Esophagus squamous epithelium (tissue), 5 donors: ENCODE measurements at places on chromosomes 2 and 18.

GRCh38 chr18:24530630-24531111 is 70.2 kb downstream of the HRH4 start:
- no peak for DNase-seq

DNA sequence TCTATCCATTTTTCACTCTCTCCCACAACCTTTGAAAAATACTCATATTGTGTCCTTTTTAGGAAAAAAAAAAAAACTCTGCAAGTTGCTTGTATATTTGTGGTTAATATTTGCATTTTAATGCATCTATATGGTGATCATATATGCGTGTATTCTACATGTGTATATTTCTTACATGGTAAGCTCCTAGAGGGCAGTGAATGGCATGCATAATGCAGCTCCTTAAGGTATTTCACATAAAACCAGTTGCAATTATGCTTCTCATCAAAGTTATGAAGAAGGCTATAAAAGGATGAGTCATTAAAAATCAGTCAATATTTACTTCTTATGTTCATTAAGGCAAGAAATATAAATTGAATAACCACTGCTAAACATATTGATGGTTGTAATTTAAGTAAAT is 100.8 kb downstream of the LRP1B start:
- DNase-seq, result no peak

DNA sequence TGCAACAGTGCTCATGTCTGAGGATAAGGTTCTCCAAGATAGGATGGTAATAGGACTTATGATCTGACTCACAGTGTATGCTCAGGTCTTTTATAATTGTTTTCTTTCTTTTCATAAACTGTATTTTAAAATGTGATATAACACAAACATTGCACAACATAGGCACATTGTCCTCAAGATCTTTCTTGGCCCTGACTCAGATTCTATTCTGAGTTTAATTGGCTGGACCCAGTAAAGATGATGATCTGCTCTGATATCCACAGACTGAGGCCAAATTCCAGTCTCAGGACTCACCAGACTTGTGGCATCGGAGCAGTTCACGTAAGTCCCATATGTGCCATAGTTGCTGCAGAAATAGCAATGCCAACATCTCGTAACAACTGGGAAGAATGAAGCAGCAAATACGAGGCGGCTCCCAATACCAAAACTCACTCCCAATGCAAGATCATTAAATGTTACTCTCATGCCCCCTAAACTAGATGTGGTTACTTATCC is 448.9 kb upstream of the SLC14A2 start:
- DNase-seq, result no peak

DNA sequence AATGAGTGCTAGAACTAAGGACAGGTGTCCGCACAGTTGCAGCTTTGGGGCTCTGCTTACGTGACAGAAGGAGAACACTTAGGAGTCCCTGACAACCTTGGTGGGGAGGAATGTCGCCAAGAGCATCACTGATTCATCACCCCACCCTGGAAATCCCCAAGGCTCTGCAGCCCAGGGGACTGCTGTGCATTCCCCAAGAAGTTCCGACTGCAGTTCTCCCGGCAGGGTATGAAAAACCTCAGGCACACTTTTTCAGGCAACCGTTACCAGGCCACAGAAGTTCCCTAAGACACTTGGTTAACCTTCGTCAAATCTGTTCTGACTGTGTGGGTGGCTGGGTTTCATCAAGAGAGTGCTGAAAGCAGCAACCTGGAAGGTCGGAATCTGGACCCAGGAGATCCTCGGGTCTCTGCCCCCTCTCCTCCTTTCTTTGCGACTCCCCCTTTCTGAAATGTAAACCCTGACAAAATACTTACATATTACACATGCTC is 192.1 kb upstream of the CXCR4 start:
- DNase-seq, result no peak

- DNase-seq, result no peak
These were observed 134.6 kb downstream of the TMEFF2 start for GRCh38 chr2:192060161-192060560.

GRCh38 chr2:197949224-197949623 is 144.8 kb downstream of the PLCL1 start:
- no peak for DNase-seq

DNA sequence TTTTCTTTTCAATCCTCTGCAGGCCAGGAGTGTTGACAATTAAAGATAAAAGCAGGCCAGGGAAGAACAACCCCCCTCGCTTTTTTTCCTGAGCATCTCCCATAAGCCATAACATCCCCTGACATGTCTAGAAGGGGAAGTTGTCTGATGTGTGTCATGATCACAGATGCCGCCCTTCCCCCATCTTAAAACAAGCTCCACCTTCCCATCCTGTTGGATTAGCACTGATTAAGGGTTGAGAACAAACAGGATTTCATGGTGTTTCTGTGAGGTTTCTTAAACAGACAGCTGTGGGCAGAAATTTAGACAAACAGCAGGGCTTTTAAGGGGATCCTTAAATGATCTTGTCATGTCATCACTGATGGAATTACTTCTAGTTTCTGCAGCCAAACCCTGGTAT is 59.4 kb upstream of the UPP2 start:
- no peak for DNase-seq

GRCh38 chr18:45540125-45540524 is 75.2 kb upstream of the SLC14A2 start:
- no peak for DNase-seq

- DNase-seq, result no peak
These were observed 19.1 kb downstream of the MTCL1 start for GRCh38 chr18:8724452-8724851.

DNA sequence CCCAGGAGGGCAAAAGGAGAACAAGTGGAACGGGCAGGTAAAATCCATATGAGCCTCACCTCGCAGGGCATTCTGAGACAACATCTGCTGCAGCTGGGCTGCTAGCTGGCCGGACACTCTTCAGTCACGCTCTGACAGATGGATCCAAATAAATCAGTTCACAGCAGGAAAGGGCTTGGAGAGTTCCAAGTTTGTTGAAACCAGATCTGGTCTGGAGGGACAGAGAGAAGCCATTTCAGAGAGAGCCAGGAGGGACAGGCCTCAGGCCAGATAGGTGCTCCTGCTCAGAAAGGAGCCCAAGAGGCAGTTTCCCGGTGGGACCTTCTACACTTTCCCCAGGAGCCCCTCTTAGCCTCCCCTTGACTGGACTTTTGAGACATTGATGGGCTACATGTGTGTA is 28.2 kb upstream of the TNP1 start:
- DNase-seq, result no peak

- DNase-seq, result no peak
These were observed 1.0 kb downstream of the CNNM3 start for GRCh38 chr2:96816836-96817702.

DNA sequence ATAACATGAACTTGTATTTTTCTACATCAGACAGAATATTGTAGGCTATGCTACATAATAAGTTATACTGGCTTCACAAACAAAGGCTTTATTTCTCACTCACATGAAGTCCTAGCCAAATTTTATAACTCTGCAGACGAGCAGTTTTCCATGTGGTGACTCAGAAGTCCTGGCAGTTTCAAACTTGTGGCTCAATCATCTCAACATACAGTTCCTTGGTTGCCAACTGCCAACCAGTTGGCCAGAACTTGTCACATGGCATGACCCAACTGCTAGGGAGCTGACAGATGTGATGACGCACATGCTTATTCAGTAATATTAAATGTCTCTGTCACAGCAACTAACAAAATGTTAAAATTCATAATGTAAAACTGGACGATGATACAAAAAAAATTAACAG is 63.8 kb upstream of the ZC3H15 start:
- no peak for DNase-seq

- no peak for DNase-seq
These were observed 54.3 kb downstream of the RNF144A start for GRCh38 chr2:6971502-6971901.

DNA sequence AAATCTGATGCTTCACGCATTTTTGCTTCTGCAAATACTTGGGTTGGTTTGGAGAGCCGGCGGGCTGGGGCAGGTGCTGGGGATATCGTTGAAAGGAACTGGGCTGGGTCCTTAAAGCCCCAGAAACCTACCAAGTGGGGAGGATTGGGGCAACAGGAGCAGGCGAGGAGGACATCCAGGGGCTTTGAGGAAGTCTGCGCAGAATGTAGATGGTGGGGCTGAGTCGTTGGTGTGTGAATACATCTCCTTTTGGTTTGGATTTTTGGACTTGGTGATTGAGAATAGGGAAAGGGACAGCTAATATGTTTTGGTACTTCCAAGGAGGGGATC is 1.1 kb downstream of the DCC start:
- no peak for DNase-seq

DNA sequence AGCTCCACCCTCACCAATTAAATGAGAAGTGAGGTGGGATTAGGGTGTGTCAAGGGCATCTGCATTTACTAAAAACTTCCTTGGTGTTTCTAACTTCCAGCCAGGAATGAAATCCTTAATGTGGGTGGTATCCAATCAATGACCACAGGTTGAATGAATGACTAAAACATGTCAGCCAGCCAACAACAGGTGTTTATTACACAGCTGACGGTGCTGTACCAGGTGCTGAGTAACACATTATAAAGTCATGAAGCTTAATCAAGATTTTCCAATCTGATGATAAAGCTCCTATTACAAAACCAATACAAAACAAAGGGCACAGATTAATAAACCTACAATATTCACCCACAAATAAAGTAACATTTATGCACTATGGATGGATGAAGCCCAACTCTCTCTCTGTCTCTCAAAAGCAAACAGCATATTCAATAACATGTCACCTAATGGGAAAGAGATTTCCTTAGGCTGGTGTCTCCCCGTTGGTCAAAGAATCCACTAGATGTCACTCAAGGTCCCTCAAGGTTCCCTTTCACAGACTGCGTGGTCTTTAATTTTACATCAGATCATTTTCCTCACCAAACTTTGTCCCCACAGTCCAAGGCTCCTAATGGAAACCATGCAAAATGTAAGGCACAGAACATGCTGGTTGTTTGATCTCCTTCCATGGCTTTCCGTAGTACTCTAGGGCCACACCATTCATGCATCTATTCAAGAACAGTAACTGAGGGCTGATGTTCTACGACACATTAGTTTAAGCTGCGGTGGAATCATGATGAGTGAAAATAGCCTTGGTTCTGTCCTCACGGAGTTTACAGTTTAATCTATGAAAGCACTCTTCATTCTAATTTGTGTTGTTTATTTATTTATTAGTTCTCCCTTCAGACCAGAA is 6.4 kb upstream of the PTPN4 start:
- no peak for DNase-seq

DNA sequence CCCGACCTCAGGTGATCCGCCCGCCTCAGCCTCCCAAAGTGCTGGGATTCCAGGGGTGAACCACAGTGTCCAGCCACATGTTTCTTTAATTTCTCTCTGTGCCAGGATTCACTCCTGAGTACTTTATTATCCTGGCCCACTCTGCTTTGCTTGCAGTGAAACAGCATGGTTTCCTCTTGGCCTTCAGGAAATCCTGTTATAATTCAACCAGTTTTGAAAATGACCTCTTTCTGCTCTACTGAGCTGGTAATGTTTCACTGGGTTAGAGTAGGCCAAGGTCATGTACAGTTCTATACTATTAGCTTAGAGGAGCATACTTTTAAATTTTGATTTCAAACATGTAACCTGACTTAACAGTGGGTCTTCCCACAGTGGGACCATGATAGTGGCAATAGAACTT is 90.6 kb upstream of the PELI1 start:
- DNase-seq, result no peak

DNA sequence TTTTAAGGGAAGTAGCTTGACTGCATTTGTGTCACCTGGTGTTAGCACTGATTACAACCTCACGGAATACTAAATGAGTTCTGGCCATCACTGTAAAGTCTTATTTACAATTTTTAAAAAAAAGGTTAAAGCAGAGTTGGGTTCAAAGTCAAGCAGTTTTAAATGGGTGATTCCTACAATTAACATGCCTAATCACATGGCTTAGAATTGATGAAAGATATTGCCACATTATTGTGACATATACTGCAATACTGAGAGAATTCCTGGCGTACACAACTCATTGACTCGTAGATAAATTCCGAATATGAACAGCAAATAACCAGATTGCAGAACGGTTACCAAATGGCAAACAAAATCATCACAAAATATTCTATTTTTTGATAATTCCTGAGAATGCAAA is 34.2 kb downstream of the ROCK2 start:
- no peak for DNase-seq

GRCh38 chr2:43764086-43764705 is 9.6 kb upstream of the DYNC2LI1 start:
- DNase-seq, result no peak

DNA sequence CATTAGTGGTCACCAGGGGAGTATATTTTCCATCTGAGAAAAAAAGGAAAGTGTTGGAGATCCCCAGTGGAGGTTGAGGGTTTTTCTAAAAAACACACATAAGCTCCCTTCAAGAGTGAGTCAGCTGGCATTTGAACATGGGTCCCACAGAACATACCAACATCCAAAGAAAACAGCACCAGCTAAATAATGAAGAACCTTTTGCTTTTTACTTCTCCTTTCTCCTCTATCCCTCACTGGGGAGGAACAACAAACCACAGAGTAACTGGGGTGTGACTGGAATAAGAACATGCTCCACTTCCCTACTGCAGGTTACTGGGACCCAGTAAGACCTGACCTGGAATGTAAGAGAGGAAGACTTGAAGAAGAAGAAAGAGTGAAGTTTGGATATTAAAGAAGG is 56.5 kb upstream of the RAPH1 start:
- DNase-seq, result no peak

GRCh38 chr2:224077773-224078507 is 38.9 kb upstream of the SERPINE2 start:
- DNase-seq, result no peak

GRCh38 chr2:151857650-151858049 is 29.4 kb upstream of the ARL5A start:
- DNase-seq, result no peak

DNA sequence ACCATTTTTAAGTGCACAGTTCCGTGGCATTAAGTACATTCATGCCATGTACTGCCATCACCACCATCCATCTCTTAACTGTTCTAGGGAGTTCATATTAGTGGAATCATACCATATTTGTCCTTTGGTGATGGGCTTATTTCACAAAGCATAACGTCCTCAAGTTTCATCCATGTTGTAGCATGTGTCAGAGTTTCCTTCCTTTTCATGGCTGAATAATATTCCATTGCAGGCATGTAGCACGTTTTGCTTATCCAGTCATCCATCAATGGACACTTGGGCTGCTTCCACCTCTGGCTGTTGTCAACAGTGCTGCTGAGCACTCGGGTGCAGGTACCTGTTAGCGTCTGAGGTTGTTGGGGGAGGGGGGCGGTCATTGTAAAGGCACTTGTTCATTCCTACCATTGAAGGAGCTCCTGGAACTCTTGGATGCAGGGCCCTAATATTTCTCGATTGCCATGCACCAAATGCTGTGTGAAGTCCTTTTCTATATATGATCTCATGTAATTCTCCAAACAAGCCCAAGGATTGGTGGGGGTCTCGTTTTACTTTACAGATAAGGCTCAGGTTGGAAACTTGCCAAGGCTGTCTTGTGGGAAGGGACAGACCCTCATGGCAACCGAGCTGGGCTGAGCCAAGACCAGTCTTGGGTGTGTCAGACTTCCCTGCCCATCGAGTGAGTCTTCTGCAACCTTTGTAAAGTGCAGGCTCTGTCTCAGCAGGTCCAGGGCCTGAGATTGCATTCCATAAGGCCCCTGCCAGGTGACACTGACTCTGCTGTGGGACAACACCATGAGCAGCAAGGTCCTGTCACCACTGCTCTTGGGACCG is 42.9 kb upstream of the SH3RF3 start:
- no peak for DNase-seq
